ENCODE measurements at places on chromosomes 2 and 18.

DNA sequence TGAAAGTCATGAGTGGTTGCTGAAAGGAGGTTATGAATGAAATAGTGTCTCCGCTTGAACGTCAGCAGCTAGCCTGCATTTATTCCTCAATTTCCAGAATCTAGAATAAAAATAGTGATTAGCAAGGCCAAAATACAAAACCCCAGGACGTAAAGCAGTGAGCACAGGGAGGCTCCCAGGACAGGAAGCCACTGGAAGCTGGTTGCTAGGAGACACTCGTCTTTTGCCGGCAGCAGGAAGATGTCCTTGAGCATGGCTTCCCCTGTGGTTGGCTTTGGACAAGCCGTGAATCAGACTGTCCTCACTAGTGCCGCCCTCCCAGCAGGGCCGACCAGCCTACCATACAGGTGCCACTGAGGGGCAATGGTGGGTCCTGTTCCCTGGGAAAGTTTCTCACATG lies 374.4 kb downstream of the MTX2 start:
- no peak for DNase-seq

GRCh38 chr2:201781557-201782051 lies 871 bp upstream of the ALS2 start:
- no peak for DNase-seq

DNA sequence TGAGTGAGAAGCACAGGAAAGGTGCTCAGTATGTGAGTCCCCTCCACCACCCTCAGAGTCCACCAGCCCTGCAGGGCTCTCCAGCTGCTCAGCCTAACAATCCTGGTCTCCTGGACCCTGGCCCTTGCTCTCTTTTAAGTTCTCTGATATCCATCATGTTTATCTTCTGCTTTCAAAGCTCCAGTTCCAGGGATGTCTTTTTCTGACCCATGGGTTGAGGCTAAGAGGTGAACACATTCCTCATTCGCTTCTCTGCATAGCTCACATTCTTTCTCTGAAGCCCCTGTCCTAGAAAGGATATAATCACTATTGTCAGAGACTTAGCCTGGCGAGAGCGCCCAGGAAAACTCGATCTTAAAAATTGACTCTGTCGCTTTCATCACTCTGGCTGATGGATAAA lies 86.4 kb downstream of the ARL4C start:
- no peak for DNase-seq

DNA sequence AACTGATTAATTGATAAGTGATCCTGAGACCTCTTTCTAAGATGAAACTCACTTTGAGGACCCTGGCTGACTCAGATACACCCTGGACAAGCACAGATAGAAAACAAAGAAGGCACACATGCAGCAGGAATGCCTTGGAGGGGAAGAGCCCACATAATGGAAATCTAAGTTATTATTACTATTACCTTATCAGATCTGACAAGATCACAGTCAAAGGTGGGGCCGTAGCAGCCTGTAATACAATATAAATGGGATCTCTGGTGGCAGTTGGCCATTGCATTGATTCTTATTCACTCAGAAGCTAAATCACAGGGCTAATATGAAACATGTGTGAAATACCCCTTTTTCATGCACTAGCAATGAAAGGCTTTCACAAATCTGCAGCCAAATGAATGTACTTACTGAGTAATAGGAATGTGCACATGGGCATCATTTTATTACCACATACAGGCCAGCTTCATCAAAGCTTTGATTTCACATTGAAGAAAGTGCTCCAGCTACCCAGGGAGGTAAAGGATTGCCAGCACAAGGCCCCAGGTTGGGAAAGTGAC lies 84.0 kb downstream of the ZBTB7C start:
- no peak for DNase-seq

GRCh38 chr18:35588995-35589394 lies 7.5 kb downstream of the GALNT1 start:
- no peak for DNase-seq

DNA sequence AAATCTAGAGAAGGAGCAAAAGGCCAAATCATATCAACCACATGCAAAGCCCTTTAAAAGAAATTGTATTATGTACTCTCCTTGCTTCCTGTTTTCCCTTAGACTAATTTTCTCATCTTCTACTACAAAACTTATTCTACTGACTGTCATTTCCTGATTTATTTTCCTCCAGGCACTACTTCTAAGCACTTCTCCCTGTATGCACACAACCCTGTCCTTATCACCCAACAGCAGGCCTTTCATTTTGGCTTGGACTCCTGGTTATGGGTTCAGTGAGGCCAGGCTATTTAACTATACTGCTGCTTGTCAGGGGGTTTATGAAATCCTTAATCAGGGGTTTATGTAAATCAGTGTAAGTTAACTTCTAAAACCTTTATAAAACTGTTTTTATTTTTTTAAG lies 205.1 kb upstream of the FAM98A start:
- no peak for DNase-seq

- DNase-seq: no peak
Observed at GRCh38 chr2:126655051-126655450, 907 bp upstream of the GYPC start.

DNA sequence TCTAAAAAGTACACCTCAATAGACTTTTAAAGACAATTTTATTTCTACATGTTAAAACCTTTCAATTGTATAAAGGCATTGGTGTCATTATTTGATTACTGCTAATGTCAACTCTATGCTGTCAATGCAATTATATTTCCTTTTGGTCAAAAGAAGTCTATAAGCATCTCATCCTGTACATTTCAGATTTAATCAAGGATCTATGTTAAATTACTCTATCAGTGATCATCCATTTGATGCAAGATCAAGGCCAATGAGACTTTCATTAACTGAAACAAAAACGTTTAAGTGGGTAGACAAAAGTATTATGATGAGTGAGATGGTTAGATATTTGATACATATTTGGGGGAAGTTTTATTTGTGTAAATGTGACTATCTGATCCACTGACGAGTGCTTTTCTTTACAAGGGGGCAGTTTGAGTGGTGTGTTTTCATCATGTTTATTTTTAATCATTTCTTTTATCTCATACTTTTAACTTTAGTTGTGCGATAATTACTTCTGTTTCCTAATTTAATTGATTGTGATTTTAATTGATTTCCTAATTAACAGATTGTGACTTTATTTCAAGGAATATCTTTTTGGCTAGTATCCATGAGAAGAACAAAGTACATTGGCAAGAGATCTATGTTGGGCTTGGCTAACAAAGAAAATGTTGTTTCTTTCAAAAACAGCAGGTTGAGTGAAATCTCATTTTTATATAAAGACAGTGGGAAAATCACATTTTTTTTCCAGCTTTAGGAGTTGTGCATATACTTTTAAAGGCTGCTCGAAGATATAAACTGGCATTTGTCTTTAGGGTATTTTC lies 1.1 kb downstream of the ARHGAP28 start:
- DNase-seq: no peak

DNA sequence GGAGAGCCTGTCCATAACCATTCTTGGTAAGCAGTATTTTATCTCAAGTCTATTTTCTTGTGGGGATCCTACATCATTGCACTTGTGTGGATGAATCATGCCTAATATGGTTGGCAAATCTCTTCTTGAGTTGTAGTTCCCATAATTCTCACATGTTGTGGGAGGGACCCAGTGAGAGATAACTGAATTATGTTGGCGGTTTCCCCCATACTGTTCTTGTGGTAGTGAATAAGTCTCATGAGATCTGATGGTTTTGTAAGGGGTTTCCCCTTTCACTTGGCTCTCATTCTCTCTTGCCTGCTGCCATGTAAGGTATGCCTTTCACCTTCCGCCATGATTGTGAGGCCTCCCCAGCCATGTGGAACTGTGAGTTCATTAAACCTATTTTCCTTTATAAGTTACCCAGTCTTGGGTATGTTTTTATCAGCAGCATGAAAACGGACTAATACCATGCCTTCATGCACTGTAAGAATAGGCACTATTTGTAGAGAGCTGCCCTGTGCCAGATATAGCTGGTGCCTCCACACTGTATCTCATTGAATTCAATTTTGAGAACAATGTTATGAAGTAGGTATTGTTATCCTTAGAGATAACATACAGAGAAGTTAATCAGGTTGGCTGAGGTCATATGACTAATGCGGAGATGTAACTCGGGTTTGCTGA lies 148.3 kb downstream of the PLCL1 start:
- DNase-seq: no peak

GRCh38 chr2:224838335-224838734 lies 122.2 kb upstream of the CCDC195 start:
- DNase-seq: no peak

DNA sequence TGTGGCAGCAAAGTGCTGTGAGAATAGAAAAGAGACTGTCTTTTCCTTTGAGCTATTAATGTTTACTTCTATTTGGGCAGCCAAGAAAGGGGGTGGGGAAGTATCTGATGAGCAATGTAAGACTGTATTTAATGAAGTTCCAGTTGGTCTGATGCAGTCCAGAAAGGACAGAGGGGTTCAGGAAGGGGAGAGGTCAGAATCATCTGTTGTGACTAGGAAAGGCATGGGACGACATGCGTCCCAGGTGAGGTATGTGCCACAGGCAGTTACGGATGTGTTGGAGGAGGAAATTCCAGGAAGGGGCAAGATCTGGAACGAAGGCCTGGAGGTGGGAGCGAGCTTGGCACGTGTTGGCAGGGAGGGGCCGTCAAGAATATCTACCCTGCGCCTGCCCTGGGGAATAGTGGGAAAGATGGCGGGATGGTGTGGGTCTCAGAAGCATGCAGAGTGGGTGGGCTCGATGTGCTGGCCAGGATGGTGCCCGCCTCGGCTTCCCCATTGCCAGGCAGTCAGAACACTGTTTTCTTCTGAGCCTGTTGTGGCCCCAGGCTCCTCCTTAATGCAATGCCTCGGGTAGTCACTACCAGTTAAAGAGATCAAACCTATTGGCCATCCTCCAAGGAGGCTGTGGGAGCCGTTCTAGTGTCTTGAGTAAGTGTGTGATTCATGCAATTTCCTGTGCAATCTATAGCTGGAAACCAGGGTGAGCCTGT lies 57.8 kb upstream of the TXNDC2 start:
- no peak for DNase-seq

GRCh38 chr18:45551142-45551815 lies 64.0 kb upstream of the SLC14A2 start:
- no peak for DNase-seq

GRCh38 chr2:151264157-151264825 lies 2.6 kb upstream of the RBM43 start:
- no peak for DNase-seq

DNA sequence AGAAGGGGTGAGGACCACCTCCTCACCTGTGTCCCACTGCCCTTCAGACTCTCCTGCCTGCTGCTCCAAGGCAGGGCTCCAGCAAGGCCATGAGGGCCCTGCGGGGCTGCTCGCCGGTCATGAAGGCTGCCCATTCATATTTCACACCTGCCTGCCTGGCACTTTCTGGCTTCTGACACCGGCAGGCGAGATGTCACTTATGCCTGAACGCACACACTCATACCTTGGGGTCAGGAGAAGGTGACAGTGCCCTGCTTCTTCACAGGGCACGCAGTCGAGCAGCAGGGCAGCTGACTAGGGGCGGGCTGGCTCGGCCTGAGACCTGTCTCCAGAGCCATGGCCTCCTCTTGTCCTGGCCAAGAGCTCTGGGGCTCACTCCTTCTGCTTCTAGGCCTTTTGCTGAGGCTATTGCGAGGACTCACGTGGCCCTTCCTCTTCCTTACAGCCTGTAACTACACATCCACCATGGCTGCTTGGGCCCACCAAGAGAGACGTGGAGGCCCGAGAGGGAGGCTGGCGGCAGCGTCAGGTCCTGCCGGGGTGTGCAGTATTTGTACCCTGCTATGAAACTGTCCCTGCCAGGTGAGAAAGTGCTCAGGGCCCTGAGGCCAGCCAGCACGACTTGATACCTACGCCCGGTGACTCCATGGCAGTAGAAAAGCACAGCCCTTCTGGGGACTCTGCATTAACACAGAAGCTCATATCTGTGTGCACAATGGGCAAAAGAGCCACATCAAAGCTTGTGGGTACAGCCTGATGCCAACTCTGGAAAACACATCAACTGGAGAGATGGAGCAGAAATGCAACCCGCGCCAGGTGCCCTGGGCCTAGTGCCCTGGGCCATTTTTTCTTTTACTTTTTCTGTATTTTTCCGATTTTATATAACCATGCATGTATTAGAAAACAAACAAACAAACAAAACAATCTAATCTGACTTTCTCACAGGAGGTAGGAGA lies 30.6 kb downstream of the HS6ST1 start:
- DNase-seq: no peak

DNA sequence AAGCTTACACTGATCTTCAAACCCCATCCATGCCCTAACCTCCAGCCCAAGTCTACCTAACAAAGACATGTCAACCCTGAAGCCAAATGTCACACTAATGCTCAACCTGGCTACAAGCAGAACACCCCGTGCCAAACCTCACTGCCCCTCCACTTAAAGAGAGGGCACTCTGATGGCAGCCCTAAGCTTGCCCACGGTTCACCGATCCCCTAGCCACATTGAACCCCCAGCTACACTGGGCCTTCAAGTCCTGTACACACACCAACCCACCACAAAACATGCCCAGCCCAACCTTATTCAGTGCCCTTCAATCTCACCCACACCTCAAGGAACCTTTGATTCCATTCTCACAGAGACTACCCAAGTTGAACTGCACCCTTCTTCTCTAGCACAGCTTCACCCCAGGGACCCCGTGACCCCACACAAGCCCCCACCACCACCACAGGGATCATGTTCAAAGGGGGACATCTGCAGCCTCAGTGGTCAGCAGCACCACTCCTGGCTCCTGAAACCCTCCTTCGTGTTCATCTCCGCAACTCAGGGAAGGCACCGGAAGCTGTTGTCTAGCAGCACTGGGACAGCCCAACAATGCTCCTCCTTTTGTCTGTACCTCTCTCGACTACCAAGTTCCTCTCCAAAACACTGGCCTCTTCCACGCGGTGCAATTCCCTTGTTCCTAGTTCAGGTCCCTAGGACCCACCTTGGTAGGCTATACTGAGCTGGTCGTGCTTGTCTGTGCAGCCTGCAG lies 218.8 kb downstream of the CYP26B1 start:
- no peak for DNase-seq

DNA sequence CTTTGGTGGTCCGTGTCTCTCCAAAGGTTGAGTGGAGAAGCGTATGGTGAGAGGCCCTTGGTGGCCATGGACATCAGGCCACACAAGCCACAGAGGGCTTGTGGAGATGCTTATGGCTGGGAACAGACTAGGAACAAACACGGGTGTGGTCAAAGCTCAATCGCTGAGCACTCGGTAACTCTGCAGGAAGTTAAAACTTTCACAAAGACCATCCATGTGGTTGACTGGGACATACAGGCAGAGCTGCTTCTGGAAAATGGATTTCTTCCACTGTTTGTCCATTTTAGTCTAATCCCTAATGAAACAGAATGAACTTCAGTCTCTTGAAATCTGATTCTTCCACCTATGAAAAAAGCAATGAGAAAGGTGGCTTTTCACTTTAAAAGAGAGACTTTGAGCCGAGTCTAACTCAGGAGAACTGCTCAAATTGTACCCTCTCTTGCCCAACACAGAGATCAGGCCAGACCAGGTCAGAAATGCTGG lies 17.7 kb downstream of the GDF7 start:
- DNase-seq: no peak

DNA sequence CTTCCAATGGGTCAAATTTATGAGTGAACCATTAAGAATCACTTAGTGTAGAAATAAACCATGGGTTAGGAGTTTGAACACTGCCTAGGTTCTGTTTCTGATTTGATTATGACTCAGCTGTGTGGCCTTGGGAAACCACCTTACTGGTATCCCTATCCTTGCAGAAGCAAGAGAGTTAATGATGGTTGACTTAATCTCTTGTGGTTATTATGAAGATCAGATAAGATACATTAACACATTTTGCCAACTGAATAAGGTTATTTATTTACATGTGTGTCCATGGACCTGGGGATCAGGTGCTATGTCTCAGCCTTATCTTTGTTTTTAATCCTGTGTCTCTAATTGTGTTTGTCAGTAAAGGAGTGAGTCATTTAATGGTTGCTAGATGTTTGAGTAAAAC lies 5.4 kb upstream of the KCNJ13 start:
- no peak for DNase-seq
